ENCODE measurements at places on chromosomes 7 and 10.

DNA sequence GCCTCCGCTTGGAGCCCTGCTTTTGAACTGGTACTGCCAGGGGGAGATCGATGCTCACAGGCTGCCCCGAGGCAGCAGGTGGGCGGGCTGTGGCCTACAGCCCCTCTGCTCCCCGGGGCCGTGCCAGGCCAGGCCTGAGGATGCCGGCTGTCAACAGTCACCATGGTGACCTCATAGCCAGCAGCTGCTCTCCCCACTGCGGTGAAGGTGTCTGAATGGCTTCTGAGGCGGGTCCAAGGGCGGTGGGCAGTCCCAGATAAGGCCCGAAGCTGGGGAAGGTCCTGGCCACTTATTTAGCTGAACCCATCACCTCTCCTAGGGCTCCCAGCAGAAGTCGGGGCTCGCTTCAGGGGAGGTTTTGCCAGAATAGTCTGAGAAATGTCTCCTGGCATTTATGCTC is 179.3 kb downstream of the ARHGAP12 start:
- no peak for DNase-seq

DNA sequence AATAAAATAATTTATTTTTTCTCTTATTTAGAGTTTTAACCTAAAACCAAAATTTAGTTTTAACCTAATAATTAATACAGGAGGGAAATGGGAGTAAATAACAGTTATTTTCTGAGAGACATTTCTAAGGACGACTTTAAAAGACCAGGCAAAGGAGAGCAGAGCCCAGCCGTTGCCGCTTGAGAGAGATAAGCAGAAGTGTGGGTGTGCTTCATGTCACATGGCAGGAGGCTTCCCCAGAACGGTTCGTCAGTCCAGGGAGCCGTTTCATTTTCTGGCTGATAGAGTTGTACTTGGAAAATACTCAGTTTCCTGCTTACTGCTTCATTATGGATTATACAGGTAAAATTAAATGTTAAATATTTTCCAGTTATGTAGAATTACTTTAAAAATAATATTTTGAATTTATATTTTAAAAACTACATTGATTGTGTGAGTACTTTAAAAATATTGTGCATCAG is 61.4 kb downstream of the ST7 start:
- no peak for DNase-seq

GRCh38 chr10:70585578-70586169 is 16.9 kb downstream of the PRF1 start:
- DNase-seq = no peak

- DNase-seq = no peak
Measured at GRCh38 chr7:135361788-135362187, 128.2 kb downstream of the STRA8 start.

DNA sequence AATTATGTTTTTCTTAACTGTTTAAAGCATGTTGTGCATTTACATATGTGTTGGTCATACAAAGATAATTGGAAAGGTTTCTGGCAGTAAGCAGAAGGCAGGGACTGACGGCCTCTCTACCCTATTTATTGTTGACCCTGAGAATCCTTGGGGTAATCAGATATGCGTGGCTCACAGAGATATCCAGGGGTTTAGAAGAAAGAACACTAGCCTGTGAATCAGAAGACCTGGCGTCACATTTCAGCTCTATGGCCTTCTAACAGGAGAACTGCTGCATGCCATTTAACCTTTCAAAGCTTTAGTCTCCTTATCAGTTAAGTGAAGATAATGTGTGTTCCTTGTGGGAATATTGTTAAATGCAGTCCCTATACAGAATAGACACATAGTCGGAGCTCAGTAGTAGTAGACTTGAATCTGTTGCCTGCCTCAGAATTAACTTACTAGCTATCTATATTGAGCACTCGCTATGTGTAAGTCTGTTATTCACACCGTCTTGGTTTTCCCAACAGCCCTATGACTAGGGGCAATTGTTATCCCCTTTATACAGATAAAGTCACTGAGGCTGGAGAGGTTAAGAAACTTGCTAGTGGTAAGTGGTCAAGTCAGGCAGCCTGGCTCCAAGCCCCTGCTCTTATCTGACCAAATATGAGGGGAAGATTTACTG is 129.6 kb upstream of the ANKRD1 start:
- DNase-seq = no peak

DNA sequence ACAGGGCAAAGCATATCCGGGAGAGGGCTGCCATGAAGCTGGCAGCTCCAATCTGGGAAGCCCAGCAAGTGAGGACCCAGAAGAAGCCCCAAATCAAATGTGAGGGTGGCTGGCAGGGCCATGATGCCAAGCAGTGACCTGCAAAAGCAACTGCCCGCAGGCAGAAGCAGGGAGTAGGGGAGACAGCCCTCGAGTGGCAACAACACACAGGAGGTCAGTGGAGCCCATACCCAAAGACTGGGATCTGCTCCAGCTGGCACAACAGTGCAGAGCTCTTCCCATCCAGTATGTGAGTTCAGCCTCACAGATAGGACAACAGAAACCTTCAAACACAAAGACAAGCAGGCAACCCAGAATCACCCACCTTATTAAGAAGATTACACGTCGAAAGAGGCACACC is 45.0 kb downstream of the GRID1 start:
- DNase-seq = no peak

DNA sequence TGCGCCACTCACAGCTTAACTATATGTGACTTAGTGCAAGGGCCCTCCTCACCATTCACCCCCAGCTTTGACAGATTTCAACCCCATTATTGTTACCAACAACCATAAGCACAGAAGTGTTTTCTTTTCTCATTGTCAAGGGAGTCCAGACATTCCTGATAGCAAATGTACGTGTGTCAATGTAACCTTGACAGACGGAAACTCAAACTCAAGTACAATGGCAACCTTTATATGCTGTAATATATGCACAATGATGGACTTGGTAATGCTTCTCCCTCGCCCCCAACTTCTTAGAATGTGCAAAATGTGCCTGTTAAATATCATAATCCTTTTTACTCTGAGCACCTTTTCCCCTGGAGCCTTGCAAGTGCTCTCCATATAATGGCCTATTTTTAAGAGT is 34.7 kb downstream of the CYCS start:
- DNase-seq = no peak

DNA sequence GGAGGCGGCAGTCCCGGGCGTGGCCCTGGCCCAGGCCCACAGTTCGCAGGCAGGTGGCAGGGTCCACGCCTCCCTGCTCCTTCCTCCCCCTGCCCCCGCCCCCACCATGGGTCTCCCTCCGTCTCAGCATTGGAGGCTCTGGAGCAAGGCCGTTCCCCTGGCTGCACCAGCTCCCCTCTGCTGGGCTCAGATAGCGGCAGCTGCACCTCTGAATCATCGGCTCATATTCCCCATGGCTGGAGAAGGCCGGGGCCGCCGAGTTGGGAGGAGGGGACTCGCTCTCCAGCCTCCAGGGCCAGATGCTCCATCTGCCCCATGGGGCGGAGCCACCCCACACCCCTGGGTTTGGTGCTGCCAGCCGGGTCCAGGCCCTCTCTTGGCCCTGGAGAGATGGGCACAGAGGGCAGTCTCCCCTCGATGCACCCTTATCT is 145.0 kb downstream of the ELFN1 start:
- no peak for DNase-seq

GRCh38 chr10:34918060-34918775 is 103.1 kb upstream of the PARD3 start:
- DNase-seq = no peak

- DNase-seq = no peak
Measured at GRCh38 chr10:82738592-82738991, 863.6 kb downstream of the NRG3 start.

All from RPMI8226 (cell line).